ENCODE measurements at places on chromosomes 3 and 15. TPM values are rescaled to one million over a fixed set of nuclear protein-coding genes. Genes with fewer than 3 reads are reported as not detected.

PAK6 gene
- total RNA-seq: not detected

IL17RE gene
- 1.5 TPM for total RNA-seq

SLC38A3 gene
- total RNA-seq: not detected

TM4SF1 gene
- 299 TPM for total RNA-seq

ECE2 gene
- total RNA-seq: not detected

AEN gene
- total RNA-seq: 20.8 TPM

SAMMSON gene
- not detected for total RNA-seq
